ENCODE measurements at places on chromosomes 5 and 9.

DNA sequence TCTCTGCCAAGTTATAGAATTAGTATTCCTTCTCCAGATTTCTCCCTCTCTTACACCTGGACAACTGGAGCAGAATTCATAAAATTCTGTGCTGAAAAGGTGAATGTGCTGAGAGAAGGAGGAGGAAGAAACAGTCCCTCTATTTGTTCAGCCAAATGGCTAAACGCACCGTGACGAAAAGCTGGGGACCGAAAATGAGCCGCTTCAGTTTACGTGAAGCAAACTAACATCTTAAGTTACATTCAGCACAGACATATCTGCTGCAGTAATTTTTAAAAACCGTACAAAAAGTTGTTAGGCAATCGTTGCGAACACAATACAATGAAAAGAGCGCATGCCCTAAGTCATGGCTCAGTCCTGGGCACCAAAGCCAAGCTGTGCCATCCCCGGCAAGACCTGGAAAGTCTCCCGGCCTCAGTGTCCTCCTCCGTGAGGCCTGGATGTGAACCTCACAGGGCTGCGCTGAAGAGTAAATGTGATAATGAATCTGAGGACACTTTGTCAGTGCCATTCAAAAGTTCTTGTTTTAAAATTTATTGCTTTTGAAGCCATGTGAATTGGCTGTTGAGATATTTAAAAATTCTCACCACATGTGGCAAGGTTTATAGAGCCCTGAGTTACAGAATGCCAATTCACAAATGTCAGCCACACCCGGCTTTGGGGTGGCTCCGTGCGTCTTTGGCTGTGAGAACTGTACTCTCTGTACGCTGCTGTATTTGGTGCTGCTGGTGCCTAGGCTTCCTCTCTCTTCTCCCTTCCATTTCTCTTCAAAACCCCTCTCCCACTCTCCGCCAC, 46.3 kb downstream of the FAM240B start:
- DNase-seq: no peak

GRCh38 chr5:87369431-87369830, 43.3 kb downstream of the CCNH start:
- DNase-seq: no peak

GRCh38 chr5:73304381-73304780, 131.4 kb downstream of the TMEM174 start:
- DNase-seq: no peak

DNA sequence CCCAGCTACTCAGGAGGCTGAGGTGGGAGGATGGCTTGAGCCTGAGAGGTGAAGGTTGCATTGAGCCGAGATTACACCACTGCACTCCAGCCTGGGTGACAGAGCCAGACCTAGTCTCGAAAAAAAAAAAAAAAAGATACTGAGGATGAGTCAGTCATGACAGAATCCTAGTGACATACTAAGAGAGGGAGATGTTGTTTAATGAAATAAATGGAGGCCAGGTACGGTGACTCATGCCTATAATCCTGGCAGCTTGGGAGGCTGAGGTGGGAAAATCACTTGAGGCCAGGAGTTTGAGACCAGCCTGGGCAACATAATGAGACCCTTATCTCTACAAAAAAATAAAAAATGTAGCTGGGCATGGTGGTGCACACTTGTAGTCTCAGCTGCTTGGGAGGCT, 107.2 kb downstream of the ZFAND5 start:
- DNase-seq: no peak

DNA sequence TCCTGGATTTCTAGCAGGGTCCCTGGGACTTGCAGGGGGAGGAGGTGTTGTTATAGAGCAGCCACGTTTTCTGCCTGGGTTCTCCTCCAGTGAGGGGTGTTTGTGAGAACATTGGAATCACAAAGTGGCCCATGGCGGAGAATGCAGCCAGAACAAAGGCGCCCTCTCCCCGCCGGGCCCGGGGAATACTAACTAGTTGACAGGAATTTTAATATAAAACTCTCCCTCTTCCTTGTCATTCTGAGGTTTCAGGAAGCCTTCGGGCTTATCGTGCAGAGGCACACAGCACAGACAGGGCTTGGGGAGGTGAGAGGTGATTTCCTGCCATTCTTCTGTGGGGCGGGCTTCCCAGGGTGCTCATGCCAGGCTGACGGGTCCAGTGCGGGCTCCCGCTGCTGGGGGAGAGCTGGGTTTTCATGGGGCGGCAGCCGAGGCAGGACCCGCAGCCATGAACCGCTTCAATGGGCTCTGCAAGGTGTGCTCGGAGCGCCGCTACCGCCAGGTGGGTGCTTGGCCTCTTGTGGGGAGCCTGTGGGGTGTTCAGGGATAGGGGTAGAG, 37.7 kb downstream of the RGS3 start:
- no peak for DNase-seq

DNA sequence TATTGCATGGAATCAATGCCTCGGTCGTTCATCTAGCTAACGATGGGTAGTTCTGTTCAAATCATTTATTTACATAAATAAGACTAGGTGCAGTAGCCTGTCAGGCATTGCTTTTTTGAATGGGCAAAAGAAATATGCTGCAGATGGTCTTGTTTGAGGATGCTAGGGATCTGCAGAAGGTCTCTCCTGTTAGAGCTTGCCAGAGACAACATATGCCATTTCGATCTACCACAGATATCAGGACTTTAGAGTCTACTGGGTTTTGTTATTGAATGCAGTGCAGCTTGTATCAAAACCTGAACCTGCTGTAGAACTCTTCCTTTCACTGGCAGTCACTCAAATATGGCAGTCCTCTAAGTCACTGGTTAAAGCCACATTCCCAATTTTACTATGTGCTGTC, 381.1 kb upstream of the CDH10 start:
- DNase-seq: no peak

DNA sequence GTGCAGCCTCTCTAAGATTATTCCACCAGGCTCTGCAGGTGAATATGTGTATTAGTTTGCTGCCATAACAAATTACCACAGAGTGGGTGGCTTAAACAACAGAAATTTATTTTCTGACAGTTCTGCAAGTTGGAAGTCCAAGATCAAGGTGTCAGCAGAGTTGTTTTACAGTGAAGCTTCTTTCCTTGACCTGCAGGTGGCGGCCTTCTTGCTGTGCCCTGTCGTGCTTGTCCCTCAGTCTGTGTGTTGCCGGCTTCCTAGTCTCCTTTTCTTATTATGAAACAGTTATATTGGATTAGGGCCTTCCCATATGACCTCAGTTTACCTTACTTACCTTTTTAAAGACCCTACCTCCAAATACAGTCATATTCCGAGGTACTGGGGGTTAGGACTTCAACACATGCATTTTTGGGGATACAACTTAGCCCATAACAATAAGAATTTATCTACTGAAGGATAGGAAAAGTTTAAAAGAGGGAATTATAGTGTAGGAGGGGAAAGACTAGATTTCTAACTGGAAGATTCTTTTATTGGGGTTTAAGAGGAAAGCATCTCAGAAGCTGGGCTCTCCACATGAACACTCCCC, 97.4 kb downstream of the OSTF1 start:
- DNase-seq: no peak

DNA sequence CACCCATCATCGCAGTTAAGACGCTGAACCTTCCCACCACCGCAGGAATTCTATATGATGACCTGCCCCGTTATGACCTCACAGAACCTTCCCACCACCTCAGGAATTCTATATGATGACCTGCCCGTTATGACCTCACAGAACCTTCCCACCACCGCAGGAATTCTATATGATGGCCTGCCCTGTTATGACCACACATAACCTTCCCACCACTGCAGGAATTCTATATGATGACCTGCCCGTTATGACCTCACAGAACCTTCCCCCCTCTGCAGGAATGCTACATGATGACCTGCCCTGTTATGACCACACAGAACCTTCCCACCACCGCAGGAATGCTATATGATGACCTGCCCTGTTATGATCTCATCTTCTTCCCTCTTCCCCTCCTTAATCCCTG, 64.3 kb downstream of the IRX1 start:
- no peak for DNase-seq

DNA sequence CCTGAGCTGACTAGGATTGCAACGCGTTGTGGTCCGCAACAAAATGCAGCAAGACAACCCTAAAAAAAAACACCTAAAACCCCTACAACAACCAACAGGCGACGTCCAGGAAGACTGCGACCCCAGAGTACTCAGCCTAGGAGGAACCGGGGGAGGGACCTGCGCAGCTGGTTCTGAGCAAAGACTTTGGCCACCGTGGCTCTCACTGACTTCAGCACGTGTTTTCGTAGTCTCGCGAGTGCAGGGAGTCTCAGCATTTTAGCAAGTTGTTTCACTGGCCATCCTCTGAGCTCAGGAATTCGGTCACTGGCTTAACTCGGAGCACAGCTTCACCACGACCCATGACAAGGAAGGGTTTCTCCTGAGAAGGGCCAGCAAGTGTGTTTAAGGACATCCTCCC, 8.6 kb upstream of the ZDHHC11 start:
- DNase-seq: no peak

DNA sequence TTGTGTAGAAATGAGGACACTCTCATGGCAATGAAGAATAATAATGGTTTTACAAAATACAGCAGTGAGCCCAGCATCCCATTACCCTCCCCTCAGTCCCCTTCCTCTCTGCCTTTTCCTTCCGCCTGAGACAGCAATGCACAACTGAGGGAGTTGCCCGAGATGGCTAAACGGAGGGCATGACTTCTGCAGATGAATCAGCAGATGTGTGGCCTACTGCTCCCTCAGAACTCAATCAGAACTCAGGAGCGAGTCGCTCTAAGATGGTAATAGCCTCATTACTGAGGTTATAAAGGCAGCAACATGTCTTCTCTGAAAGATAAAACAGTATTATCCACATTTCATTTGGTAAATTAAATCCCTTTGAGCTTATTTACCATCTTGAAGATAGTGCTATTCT, 326.6 kb downstream of the ENC1 start:
- no peak for DNase-seq

GRCh38 chr9:127530206-127530941, 79.1 kb downstream of the LRSAM1 start:
- DNase-seq: no peak

- no peak for DNase-seq
Observed at GRCh38 chr9:131335368-131335755, 45.8 kb downstream of the PLPP7 start.

DNA sequence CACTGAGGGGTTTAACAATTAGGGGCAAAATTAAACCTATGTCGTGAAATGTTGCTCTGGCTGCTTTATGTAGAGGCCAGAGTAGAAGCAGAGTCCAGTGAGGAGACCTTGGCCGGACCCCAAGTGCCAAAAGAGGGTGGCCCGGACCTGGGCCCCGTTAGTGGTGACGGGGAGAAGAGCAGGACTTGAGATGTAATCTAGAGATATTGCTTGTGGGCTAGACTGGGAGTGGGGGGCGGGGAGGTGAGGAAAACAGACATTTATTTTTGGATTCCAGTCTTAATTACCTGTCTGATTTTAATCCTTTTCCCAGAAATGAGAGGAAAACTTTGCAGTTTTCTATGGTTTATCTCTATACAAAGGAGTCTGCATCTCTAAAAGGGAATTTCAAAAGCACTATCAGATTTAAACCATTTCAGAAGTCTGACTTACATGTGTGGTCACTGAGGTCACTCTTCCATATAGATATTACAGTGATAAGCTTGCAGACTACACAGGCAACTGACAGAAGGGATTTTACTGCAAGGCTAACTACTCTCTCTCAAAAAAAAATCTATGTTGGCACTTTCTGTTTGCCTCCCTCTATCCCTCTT, 108.1 kb downstream of the MED27 start:
- DNase-seq: no peak

DNA sequence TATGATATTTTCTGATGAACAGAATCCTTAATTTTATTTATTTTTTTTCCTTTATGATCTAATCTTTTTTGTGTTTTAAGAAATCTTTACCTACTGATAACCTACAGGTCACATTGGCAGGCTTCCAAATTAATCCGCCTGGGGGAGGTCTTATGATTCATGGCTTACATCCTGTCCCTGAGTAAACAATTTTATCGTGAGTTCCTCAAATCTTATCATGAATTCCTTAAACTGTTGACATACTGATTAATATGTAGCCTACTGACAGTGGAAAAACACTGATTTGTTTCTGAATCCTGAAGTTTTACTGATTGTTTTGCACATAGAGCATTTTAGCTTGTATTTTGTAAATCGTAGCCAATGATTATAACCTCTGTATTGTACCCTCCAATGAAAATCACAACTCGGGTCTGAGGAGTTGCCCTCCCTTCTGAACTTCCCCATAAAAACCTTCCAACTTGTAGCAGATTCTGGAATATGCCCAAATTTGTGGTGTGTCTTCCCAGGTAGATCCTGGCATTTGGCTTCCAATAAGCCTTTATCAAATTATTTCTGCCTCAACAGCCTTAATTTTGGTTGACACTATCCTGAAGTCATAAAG, 105.6 kb downstream of the VCAN start:
- no peak for DNase-seq

GRCh38 chr9:131349881-131350563, 43.9 kb upstream of the PRRC2B start:
- DNase-seq: no peak

GRCh38 chr5:146291421-146292074, 47.1 kb upstream of the POU4F3 start:
- DNase-seq: peak; percentile 7

DNA sequence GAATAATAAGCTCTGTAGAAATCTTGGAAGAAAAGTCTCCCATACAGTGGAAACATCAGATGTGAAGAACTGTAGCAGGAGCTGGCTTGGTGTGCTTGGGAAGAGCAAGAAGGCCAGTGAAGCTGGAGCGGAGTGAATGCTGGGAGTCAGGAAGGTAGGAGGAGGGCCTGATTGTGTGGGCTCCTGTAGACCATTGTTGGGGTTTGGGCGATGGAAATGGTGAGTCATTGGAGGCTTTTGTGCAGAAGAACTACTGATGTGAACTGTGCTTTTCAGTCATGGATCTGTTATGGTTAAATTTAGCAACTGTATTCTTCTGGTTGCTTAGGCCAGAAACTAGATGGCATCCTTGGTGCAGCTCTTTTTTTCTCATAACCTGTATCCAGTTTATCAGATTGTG, 2.3 kb downstream of the ICE1 start:
- DNase-seq: no peak

DNA sequence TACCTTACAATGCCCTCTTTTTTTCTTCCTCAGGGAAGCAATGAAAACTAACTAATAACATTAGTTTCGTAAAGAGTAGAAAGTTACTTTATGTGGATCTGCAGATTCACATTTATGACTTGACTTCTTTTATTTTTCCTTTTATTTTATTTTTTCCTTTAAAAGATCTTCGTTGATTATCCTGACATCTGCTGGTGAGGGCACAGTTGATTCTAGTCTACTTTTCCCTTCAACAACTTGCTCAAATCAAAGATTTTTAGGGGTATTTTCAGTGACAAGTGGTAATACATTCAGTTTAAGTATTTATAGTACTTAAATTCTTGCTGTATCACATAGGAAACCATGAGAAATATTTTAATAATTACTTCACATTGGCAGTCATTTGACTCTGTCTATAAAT, 4.9 kb downstream of the EDIL3 start:
- no peak for DNase-seq

- DNase-seq: no peak
Observed at GRCh38 chr5:151717416-151717815, 30.7 kb upstream of the SPARC start.

Data from AG09309 (cell line).